ENCODE measurements at places on chromosomes 5 and 9. TPM values are rescaled to one million over a fixed set of nuclear protein-coding genes. Genes with fewer than 3 reads are reported as not detected.

DNA sequence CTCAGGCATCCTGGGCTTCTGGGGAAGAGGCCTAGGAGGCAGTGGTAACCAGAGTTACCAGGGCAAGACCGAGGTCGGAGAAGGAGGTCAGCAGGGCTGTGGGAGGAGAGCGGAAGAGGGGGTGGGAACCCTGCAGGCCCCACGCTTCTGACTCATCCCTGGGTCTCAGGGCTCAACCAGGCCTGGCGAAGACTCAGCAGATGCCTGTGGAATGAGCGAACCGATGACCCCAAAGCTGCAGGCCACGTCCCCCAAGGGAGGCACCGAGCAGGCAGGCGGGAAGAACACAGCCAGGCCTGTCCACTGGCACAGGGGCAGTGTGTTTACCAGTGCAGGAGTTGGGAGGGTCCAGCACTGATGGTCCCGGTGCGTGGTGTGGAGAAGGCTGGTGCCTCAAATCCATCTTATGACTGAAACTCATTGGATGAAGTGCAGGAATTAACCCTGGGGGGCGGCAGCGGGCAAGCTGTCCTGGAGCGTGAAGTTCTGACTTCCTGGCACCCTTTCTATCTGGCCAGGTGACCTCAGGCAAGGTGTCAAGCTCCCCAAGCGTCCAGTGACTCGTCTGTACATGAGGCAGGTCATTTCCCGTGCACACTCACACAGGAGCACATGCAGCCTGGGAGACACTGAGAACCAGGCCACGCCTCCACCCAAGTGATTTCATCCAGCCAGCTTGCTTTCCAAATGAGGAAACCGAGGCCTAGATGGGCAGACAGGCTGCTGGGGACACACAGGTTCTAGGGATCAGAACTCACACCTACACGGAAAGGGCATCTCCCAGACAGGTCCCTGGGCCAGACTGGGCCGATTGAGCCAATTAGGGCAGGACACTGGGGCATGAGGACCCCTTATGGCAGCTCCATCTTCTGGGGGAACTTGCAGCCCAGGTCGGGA, 69.1 kb downstream of the ADAMTS2 start:
- H3K27ac ChIP-seq: peak overlapping the region; percentile 84
- H3K36me3 ChIP-seq: no peaks in the 10 kb centered on the region
- DNase-seq: no peak
- no peak overlapping the region for H3K4me3 ChIP-seq
- no peaks in the 10 kb centered on the region for H3K27me3 ChIP-seq
- peaks cover 32% of the 10 kb centered on the region for H3K4me1 ChIP-seq

- no peak for DNase-seq
- no peak overlapping the region for H3K27ac ChIP-seq
- H3K4me1 ChIP-seq: no peaks in the 10 kb centered on the region
Observed at GRCh38 chr5:143336485-143336884, 67.0 kb downstream of the NR3C1 start.

GRCh38 chr9:72633966-72634365, 112.6 kb downstream of the TMC1 start:
- DNase-seq: no peak
- H3K4me3 ChIP-seq: no peak overlapping the region
- no peak overlapping the region for H3K27ac ChIP-seq
- H3K36me3 ChIP-seq: peaks cover 12% of the 10 kb centered on the region
- no peaks in the 10 kb centered on the region for H3K4me1 ChIP-seq
- H3K27me3 ChIP-seq: no peaks in the 10 kb centered on the region

DNA sequence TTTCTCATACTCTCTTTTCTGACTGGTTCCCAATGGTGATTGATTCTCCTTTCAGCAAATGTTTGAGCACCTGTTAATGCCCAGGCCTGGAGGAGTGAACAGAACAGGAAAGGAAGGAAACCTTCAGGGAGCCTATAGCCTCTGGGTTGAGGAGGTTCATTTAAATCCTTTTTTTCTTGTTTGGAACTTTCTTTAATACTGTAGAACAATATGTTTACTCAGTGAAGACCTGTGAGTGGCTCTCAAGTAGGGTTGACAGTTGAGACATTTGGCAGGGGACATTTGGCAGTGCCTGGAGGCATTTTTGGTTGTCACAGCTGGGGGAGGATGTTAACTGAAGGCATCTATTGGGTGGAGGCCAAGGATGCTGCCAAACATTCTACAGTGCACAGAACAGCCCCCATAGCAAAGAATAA, 6.1 kb upstream of the FAM120AOS start:
- no peak overlapping the region for H3K27ac ChIP-seq
- H3K4me1 ChIP-seq: peaks cover 40% of the 10 kb centered on the region
- no peaks in the 10 kb centered on the region for H3K36me3 ChIP-seq
- no peak for DNase-seq
- H3K4me3 ChIP-seq: no peak overlapping the region

- no peaks in the 10 kb centered on the region for H3K36me3 ChIP-seq
- H3K27ac ChIP-seq: no peak within 1 kb of the TSS
- peaks cover 8% of the 10 kb centered on the region for H3K4me1 ChIP-seq
- DNase-seq: peak; percentile 33
- peak within 1 kb of the TSS; percentile 57 for H3K4me3 ChIP-seq
- H3K27me3 ChIP-seq: peaks cover 57% of the 10 kb centered on the region
Observed at GRCh38 chr9:129665389-129665775, at the start of gene PRRX2. TSS of gene PRRX2 (plus strand) at chr9:129665647. CDS start at chr9:129665868, 221 bp downstream.

DNA sequence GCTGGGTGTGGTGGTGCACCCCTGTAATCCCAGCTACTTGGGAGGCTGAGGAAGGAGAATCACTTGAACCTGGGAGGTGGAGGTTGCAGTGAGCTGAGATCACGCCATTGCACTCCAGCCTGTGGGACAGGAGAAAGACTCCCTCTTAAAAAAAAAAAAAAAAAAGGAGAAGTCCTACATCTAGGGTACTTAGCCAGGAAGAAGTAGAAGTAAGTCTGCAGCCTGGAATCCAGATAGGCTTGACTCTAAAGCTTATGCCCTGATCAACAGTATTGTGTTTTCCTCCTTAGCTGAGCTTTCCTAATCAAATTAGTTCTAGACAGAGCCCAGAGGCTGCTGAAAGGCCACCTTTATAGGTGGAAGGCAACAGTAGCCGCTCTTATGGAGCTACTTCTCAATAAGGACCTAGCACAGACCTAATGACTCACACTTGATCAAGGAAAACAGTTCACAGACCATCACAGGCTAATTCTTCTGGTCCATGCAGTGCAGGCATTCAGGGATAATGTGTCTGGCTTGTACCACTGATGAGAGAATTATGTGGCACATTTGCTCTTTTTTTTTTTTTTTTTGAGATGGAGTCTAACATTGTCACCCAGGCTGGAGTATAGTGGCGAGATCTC, 105.5 kb upstream of the KLF4 start:
- peaks cover 9% of the 10 kb centered on the region for H3K27me3 ChIP-seq
- no peak overlapping the region for H3K4me3 ChIP-seq
- no peaks in the 10 kb centered on the region for H3K36me3 ChIP-seq
- DNase-seq: no peak
- H3K27ac ChIP-seq: no peak overlapping the region

- no peak for DNase-seq
- no peaks in the 10 kb centered on the region for H3K27me3 ChIP-seq
- H3K27ac ChIP-seq: no peak overlapping the region
- no peaks in the 10 kb centered on the region for H3K36me3 ChIP-seq
Observed at GRCh38 chr9:135447126-135447525, 32.5 kb upstream of the PPP1R26 start.

GRCh38 chr5:14054965-14055963, 87.9 kb upstream of the TRIO start:
- H3K4me1 ChIP-seq: no peaks in the 10 kb centered on the region
- no peaks in the 10 kb centered on the region for H3K27me3 ChIP-seq
- no peaks in the 10 kb centered on the region for H3K36me3 ChIP-seq
- DNase-seq: no peak

- H3K4me1 ChIP-seq: peaks cover 13% of the 10 kb centered on the region
- no peak overlapping the region for H3K4me3 ChIP-seq
- no peak for DNase-seq
- no peak overlapping the region for H3K27ac ChIP-seq
Observed at GRCh38 chr5:162800301-162800700, 637.1 kb upstream of the CCNG1 start.

PAXX gene
- 84.9 TPM for total RNA-seq

GRCh38 chr5:1544294-1544961, 20.7 kb upstream of the LPCAT1 start:
- H3K4me3 ChIP-seq: no peak overlapping the region
- no peak for DNase-seq
- peaks cover 10% of the 10 kb centered on the region for H3K4me1 ChIP-seq
- H3K27ac ChIP-seq: no peak overlapping the region
- H3K27me3 ChIP-seq: peaks cover 3% of the 10 kb centered on the region
- H3K36me3 ChIP-seq: no peaks in the 10 kb centered on the region

GRCh38 chr9:96491079-96491879, 41.3 kb downstream of the HABP4 start:
- DNase-seq: no peak
- peak overlapping the region; percentile 19 for H3K27ac ChIP-seq
- no peak overlapping the region for H3K4me3 ChIP-seq
- peaks cover 5% of the 10 kb centered on the region for H3K4me1 ChIP-seq
- no peaks in the 10 kb centered on the region for H3K27me3 ChIP-seq

GRCh38 chr9:124758691-124759090, 12.4 kb downstream of the NR6A1 start:
- no peak overlapping the region for H3K27ac ChIP-seq
- DNase-seq: no peak
- peaks cover 22% of the 10 kb centered on the region for H3K4me1 ChIP-seq
- H3K27me3 ChIP-seq: peaks cover 80% of the 10 kb centered on the region
- no peaks in the 10 kb centered on the region for H3K36me3 ChIP-seq

GRCh38 chr9:7452378-7452777, 347.2 kb downstream of the DMAC1 start:
- no peaks in the 10 kb centered on the region for H3K27me3 ChIP-seq
- DNase-seq: no peak
- no peak overlapping the region for H3K27ac ChIP-seq
- peaks cover 4% of the 10 kb centered on the region for H3K4me1 ChIP-seq

DNA sequence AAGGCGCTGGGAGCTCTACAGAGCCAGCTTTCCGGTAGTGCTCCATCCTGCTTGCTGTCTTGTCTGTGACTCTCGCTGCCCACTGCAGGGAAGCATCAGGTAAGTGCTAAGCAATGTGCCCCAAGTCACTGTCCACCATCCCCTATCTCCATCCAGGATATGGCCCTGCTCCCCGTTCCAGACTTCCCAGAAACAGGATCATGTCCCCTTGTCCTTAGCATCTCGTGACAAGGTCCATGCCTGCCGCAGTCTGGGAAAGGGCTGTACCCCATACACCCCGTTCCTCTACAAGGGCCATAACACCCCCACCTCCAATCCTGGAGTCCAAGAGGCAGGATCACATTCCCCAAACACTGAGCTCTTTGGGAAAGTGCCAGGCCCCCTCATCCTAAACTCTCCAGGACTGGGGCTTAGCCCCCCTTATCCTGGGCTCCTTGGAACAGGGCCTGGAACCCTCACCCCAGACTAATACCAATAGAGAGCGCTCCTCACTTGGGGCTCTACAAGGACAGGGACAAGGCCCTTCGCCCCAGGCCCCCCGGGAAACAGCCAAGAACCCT, 566 bp downstream of the RPP25L start:
- no peak for DNase-seq
- peaks cover 27% of the 10 kb centered on the region for H3K4me1 ChIP-seq
- peak overlapping the region; percentile 94 for H3K4me3 ChIP-seq
- H3K27ac ChIP-seq: peak overlapping the region; percentile 96
- no peaks in the 10 kb centered on the region for H3K36me3 ChIP-seq

- no peak overlapping the region for H3K27ac ChIP-seq
- no peak for DNase-seq
- H3K4me1 ChIP-seq: peaks cover 7% of the 10 kb centered on the region
Observed at GRCh38 chr5:159825551-159826051, 90.7 kb upstream of the ADRA1B start.

DNA sequence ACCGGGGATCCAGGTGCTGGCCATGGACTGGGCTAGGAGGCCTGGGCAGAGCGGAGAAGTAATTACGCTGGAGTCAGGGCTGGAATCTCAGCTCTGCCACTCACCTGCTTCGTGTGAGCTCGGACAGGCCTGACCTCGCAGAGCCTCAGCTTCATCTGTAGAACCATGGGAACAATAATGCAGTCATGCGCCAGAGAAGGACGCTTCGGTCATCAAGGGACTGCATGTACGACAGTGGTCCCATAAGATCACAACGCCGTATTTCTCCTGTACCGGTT, 145.1 kb downstream of the GAPVD1 start:
- H3K4me1 ChIP-seq: peaks cover 13% of the 10 kb centered on the region
- no peak for DNase-seq
- H3K4me3 ChIP-seq: peak overlapping the region; percentile 13
- H3K27ac ChIP-seq: peak overlapping the region; percentile 57

- H3K27ac ChIP-seq: no peak overlapping the region
- H3K36me3 ChIP-seq: no peaks in the 10 kb centered on the region
- DNase-seq: no peak
- peaks cover 92% of the 10 kb centered on the region for H3K27me3 ChIP-seq
- peaks cover 13% of the 10 kb centered on the region for H3K4me1 ChIP-seq
- H3K4me3 ChIP-seq: peak overlapping the region; percentile 41
Observed at GRCh38 chr9:124016175-124017050, 4.8 kb downstream of the LHX2 start.

SMIM33 gene
- not detected for total RNA-seq

DNA sequence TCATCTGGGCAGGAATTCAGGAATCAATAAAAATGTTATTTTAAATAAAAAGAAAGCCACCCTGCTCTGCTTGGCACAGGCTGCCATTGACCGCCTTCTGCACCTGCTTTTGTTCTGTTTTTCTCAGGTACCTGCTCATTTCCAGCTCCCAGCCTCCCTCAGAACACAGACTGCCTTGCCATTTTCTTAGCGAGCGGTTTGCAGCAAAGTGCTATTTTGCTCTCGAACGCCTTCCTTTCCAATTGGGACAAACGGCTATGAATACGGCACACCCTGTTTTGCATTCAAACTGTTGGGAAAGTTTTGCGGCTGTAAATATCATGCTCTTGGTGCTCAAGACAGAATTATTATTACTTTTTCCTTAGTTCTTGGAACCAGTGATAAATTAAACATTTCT, 25.1 kb upstream of the FCN1 start:
- H3K4me1 ChIP-seq: peaks cover 20% of the 10 kb centered on the region
- H3K36me3 ChIP-seq: no peaks in the 10 kb centered on the region
- H3K27me3 ChIP-seq: peaks cover 3% of the 10 kb centered on the region
- DNase-seq: no peak
- H3K4me3 ChIP-seq: no peak overlapping the region

- H3K4me1 ChIP-seq: no peaks in the 10 kb centered on the region
- no peak overlapping the region for H3K27ac ChIP-seq
- no peak for DNase-seq
- H3K36me3 ChIP-seq: no peaks in the 10 kb centered on the region
Observed at GRCh38 chr5:168931638-168932345, 352.6 kb upstream of the PANK3 start.

CRB2 gene
- total RNA-seq: 80.5 TPM

DNA sequence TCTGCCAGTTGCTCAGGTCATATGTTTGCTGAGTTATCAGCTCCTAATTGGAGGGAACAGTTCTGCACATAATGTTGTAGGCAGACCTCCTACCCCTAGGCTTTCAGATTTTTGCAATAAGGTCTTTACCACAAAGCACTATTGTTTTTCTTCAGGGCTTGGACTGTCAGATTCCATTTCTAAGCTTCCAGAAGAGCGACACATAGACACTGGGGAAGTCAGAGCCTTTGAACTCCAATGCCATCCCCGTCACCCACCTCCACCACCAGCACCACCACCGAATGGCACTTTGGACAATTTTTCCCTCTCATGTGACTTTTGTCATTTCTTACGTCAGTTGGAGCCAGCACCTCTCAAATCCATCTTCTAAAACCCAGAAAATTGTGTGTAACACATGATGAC, 28.3 kb upstream of the SPRY4 start:
- H3K4me1 ChIP-seq: peaks cover 35% of the 10 kb centered on the region
- no peaks in the 10 kb centered on the region for H3K27me3 ChIP-seq
- peak overlapping the region; percentile 27 for H3K27ac ChIP-seq

UNC5A gene
- total RNA-seq: 0.70 TPM

GRCh38 chr9:109755040-109755439, 25.0 kb upstream of the PALM2AKAP2 start:
- DNase-seq: no peak
- no peak overlapping the region for H3K4me3 ChIP-seq
- H3K4me1 ChIP-seq: peaks cover 17% of the 10 kb centered on the region
- H3K27ac ChIP-seq: no peak overlapping the region
